ENCODE measurements at places on chromosomes 11 and 22.

DNA sequence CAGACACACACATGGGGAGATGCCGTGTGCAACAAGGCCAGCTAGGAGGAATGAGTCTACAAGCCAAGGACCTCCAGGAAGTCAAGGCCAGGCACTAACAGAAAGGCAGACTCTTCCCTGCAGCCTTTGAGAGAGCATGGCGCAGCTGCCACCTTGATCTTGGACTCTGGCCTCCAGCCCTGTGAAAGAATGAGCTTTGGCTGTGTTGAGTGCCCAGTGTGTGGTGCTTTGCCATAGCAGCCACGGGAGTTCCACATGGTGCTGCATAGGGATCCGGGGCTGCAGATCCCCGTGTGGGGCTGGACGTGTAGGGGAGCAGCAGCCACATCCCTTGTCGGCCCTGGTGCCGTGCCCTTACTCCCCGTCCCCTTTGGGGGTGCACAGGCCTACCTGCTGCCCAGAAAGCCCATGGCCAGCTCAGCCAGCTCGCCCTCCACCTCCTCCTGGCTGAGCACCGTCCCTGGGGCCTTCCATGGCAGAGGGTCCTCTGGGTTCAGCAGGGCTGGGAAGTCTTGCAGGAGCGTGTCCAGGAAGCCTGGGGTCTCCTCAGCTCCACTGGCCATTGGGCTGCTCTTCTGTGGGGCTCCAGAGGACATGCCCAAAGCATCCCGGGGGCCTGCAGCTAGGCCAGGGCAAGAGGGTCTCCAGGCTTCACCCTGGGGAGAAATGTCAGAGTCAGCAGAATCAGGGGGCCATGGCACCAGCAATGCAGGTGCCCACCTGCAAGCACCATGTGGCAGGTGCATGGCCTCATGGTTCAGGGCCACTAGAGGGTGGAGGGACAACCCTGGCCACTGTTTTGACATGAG is 7.0 kb downstream of the PPM1F start:
- DNase-seq: no peak

DNA sequence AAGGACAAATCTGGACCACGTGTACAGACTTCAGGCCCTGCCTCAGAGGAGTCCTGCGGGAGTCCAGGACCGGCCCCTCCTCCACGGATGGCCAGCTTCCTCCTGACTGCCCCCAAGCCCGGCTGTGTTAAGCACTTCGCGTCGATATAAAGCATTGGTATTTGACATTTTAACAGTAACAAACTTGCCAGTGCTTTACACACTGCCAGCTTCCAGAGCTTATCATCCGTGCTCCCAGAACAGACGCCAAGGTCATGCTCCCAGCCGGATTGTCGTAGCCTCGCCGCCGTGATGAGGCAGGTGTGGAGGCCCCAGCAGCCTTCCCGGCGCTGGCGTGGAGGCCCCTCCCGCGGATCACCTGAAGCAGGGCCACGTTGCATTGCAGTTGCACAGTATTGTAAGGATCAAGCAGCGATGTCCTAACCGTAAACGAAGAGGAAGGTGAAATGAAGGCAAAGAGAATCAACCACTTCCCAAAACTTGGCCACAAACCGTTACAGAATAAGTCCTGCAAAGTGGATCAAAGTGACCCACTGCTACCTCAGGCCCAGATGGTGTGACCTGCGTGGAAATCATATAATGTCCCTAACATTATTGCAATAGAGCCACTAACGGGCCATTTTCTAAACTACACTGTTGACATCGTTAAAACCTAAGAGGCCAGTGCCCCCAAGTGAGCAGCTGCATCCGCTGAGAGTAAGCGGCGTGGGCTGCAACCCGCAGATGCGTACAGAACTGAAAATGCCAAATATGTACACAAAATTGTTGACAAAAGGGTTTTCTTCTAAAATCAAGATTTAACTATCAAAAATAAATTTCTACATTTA is 51.6 kb downstream of the CERK start:
- no peak for DNase-seq

DNA sequence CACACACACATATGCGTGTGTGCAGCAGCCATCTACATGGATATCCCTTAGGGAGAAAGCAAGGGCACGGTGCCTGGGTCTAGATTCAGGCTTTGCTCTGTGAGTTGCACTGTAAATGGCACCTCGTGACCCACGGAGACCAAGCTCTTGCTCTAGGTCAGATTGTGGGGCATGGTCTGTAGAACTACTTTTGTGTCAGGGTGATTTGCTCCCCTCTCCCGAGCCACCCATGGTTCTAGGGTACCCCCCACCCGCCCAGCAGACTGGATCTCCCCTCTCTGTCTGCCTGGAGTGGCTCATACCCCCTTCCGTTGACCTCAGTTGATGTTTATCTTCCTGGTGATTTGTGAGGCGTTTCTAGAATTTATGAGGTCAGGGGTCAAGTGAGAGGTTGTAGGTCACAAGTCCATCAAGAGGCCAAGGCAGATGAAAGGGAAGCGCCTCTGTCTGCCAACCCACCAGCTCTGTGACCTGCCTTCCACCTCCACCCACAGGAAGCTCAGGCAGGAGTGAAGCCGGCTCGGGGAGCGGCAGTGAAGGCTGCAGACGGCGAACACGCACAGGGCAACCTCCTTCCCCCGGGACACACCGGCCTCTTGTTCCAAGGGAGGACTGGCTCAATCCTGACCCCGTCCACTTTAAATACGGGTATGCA is 76.2 kb upstream of the TTLL12 start:
- DNase-seq: peak; percentile 32

DNA sequence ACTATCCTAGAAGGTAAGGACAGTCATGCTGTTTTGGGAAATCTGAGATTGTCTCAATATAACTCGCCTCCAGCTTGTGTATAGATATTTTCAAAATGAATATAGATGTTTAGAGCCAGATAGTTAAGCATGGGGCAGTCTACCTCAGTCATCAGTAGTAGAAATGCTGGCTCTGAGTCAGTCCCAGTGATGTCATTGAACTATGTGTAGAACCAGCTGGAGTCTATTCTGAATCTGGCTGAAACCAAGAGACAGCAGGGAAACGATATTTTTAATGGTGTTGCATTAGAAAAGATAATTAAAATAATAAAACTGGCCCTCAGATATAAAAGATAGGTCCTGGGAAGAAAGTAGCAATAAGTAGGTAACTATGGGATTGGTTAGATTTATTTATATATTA is 25.9 kb downstream of the PIWIL4 start:
- no peak for DNase-seq

DNA sequence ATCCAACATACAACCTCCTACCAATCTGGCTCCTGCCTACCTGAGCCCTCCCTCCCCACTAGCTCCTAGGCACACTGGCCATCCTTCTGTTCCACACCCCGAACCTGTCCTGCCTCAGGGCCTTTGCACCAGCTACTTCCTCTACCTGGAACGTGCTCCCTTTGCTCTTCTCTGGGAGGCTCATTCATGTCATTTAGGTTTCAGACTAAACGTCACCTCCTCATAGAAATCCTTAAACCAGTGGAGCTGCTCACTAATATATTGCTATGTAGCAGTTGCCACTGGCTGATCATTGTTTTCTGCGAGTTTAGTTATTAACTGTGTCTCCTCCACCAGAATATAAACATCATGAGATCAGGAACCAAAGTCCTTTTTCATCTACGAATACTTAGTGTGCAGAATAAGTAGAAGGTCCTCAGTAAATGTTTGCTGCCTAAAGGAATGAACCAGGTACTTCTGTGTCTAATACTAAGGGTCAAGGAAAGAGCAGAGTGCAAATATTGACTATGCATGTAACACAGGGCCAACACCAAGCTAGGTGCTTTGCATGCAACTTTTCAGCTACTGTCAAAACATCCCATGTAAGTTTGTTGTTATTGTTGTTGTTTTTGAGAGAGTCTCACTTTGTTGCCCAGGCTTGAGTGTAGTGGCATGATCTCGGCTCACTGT is 277.6 kb upstream of the SYN3 start:
- DNase-seq: no peak

DNA sequence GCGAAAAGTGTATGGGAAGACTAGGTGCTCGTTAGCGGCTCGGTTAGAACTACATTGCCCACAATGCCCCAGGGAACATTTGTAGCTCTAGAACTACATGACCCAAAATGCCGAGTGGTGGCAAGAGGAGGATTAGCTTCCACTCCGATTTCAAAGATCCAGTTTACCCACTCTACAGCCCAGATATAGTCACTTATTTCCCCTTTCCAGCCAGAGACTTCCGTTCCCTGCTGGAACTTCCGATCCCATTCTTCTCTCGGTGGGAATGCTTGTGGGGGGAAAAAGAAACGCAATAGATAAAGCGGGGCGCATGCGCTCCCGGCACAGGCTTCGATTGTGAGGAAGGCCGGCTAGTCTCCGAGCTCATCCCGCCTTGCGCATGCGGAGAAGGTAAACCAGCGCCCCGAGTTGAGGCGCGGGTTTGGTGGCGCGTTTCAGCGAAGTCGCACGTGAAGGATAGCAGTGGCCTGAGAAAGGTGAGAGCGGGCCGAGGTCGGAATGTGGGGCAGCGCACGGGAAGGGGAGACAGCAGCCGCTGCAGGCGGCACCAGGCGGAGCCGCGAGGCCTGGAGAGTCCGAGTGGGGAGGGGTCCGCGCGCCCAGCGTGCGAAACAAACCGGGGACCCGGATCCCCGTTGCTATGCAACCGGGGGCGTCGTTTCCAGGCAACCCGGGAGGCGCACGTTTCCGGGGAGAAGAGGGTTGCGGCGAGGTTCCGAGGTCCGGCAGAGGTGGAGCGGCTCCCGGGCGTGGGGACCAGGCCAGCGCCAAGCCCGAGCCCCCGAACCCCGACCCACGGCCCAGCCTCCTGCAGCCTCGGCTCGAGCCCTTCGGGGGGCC is at the start of gene TMEM109:
TSS of gene TMEM109 (plus strand) at position 366 of the 840 bp plus-strand sequence. CDS start 5,536 bp downstream, outside the sequence.
- peak; percentile 90 for DNase-seq

DNA sequence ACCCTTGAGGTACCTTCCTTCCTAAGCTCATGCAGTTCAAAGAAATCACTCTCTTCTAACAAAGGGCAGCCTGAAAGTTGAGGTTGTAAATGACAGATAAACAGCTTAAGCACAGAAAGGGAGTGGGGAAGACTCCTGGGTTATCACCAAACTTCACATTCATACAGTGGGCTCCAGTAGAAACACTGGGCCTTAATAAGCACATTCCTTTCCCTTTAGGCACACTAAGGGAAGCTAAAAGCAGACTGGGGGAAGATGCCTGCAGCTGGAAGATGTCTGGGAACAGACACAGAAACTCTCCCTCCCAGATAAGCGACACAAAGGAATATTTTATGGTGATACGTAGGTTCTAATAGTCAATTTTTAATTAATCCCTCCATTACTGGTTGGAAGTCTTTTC is 350.3 kb upstream of the MPPED2 start:
- DNase-seq: no peak

DNA sequence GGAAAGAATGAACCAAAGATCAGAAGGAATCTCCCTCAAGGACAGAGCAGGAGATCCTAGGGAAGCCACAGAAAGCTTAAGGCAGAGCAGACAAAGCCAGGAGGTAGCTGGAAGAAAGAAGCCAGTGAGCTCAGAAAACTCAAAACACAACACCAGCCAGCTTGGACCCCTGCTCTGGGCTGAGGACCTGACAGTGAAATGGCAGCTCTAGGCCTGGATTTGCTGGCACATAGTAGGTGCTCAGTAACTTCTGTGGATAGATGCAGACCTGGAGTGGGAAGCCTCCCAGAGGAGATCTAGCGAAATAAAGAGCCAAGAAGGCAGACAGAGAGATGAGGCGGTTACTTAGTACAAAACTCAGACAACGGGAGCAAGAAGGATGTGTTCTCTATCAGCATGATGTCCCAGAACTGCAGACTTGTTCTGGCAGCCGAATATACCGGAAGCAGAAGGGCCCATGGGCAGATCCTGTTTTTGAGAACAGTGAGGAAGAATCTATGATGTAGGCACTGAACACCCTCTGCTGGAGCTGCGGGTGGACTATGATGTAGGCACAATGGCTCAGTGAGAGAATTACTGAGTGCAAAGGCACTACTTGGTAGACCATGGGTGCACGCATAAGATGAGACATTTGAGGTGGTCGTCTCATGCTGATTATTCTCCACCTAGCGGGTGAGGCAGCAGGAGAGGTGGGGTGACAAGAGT is 4.8 kb downstream of the ROBO4 start:
- no peak for DNase-seq

DNA sequence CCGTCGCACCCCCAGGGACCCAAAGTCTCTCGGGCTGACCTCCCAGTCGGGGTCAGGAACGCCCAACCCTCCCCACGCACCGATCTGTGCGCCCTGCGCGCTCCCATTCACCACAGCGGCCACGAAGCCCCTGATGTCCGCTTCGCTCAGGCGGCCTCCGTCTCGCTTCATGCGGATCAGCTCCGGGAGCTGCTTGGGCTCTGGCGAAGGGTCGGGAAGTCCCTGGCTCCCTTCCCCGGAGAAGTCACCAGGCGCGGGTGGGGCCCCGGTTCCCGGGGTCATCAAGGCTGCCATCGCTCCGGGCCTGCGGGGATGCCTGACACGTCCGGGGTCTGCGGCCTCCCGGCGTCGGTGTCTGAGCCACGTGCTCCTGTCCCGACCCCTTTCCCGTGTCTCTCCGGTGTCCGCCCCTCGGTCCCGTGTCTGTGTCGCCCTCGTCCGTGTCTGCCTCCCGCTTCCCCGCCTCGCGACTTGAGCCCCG is 356 bp downstream of the TYMP start:
- no peak for DNase-seq

- DNase-seq: peak; percentile 31
Measured at GRCh38 chr11:504053-504993, 2.7 kb downstream of the RNH1 start.

GRCh38 chr11:56013805-56014204 is 13.6 kb upstream of the OR5AS1 start:
- no peak for DNase-seq
